ENCODE measurements at places on chromosomes 3 and 15.

DNA sequence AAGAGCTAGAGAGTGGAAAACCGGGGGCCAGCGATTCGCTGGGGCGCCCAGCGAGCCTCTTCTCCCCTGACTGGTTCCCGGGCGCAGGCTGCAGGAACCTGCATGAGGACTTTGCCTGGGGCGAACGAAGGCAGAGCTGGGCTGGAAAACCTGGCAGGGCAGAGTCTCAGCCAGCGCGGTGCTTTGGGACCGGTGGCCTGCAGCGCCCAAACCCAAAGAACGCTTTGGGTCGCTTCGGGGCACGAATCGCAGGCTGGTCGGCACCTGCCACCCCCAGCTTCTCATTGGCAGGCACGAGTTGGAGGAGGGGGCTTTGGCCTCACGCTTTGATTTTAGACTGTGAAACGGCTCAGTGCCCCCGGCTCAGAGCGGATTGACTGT is 3.0 kb downstream of the ONECUT1 start:
- no peak for DNase-seq

GRCh38 chr3:69750549-69750948 is 11.3 kb downstream of the MITF start:
- DNase-seq = no peak

- no peak for DNase-seq
Observed at GRCh38 chr15:62153228-62153627, 11.9 kb downstream of the C2CD4B start.

- no peak for DNase-seq
Observed at GRCh38 chr3:15174953-15175352, 31.1 kb upstream of the CAPN7 start.

- DNase-seq = no peak
Observed at GRCh38 chr15:66775127-66776105, 73.4 kb downstream of the SMAD6 start.

DNA sequence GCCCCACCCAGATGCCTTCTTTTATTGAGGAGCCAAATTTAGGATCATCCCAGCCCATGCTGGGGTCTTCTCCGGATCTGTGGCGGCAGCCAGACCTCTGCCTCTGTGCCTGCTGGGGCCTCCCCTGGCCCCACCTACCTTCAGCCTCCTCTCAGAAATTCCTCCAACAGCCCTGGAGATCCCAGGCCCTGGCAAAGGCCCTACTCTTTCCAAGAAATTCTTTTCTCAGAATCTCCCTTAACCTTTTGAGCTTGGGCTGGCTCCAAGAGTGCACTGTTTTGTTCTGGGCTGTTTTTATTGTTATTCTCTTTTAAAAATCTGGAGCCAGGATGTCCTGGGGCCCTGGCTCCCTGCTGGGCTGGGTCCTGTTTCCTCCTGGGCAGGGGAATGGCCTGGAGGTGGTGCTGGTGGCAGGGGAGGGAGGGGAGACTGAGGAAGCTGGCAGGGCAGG is 57.8 kb downstream of the GRIP2 start:
- DNase-seq = no peak

DNA sequence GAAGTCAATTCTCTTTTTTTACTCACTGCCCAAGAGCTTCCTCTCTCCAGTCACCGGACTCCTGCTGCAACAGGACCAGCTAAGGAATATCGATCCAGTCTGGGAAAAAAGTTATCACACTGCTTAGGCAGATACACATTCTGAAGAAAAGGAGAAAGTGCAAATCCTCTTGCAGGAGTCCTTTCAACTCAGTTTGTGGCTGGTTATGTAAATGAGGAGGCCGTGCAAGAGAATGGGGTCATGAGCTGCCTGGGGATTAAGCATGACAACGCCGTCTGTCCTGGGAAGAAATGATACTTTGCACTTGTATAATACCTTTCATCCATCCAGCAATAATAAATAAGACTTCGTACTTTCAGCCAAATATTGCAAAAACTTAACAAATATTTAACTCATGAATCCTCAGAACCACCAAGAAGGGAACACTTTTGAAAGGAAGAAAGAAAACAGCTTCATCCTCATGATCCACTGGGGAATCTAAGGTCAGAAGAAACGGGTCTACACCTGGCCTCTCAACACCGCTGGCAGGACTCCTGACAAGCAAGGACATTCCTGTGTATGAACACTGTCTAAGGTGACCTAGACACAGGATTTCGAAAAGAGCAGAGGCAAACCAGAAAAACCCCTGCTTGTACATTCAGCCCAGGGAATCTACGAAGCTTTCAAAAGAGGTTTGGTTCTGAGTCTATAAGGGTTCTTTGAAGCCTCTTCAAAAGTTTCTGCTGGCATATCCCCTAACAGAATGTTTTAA is 13.1 kb upstream of the WWTR1 start:
- no peak for DNase-seq

Measured in activated CD8-positive, alpha-beta memory T cell treated with anti-CD3 and anti-CD28 coated beads, Interleukin-2, amount 50 U/mL, for 48 hours (primary cell).